ENCODE measurements at places on chromosomes 4 and X.
A peak's percentile ranks its signal among the peaks of the same experiment; 100 is the strongest.

DNA sequence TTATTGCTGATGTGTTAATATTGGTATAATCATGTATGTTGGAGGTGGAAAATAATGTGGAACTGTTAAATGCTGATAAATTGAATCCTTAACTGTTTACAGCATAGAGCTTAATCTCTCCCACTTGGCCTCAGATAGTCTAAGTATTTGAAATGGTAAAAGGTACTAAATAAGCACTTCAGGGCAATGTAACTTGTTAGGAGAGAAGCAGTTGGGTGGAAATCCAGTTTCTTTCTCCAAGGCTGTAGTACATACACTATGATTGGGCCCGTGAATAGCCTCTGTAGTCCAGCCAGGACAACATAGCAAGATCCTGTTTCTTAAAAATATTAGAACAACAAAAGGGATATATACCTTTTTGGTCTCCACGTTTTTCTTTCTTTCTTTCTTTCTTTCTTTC, 39.7 kb downstream of the NUDT9 start:
- DNase-seq: no peak

- DNase-seq: no peak
Observed at GRCh38 chr4:38157592-38157991, 197.4 kb downstream of the PTTG2 start.

DNA sequence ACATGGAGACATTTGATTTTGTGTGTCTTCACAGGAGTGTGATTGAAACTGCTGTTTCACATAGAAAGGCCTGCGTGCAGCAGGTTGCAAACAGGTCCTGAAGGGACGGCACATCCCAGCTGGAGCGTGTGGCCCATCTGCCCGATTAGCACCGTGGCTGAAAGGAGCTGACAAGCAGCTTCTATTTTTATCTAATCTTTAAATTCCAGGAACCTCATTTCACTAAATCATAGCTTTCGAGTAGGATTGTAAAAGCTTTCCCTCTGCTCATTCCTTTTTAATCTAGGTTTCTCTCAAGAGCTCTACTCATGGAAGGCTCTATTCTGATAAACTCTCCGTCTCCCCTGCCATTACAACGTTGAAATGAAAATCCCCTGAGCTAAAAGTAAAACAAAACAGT, 106.8 kb downstream of the FSTL5 start:
- no peak for DNase-seq

DNA sequence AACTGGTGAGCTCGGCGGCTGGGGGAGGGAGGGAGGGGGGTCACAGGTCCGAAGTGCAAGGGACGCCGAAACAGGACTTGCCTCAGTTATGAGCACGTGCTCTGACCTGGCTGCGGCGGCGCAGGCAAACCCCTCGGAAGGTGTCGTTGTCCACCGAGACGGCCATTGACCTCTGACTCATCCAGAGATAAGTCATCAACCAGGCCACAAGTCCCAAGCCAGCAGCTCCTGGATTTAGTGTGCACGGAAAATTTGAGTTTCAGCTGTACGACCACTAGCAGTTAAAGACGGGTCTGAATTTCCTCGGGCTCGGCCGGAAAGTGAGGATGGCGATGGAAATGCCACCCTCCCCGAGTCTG, 674 bp downstream of the SH3D19 start:
- peak; percentile 47 for DNase-seq

DNA sequence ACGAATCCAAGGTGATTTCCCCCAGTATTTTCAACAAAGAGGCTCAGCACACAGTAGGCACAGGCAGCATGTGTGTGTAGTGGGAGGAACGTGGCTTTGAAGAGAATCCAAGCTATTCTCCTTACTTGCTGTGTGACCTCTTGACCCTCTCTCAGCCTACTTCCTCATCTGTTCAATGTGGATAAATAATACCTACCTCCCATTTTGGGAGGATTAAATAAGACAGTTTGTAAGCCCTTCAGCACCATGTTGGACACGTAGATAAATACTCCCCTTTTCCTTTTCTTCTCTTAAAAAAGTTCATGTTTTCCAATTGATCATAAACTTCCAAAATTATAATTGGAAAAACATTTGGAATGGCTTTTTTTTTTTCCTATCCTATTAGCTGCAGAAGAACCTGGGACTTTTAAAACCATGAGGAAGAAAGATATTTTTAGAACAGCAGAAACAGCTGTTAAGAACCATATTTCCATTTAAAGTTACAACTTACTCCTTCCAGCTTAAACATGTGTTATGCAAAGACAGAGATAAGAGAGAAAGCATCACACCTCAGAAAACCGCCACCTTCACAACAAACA, 56.1 kb upstream of the TMEM131L start:
- DNase-seq: no peak

- no peak for DNase-seq
Observed at GRCh38 chr4:56656346-56656643, 24.8 kb downstream of the HOPX start.

GRCh38 chrX:71057848-71058530, 10.1 kb downstream of the SNX12 start:
- no peak for DNase-seq

- DNase-seq: no peak
Observed at GRCh38 chr4:30724247-30724646, 4.1 kb downstream of the PCDH7 start.

DNA sequence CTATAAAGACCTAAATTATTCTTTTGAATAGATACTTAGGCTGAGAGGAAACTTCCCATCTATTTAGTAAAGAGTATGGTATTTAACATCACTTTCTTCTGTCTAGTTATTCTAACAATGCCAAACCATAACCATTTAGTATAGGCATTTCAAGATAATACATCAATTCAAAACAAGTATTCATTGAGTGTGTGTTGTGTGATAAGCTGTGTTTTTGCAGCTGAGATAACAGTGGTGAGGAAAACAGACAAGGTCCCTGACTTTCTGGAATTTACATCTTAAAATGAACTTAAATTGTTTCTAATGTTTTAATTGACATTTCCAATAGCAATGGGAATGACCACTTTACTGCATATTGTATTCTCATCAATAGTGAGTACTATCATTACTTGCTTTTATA, 22.4 kb upstream of the TSPAN5 start:
- no peak for DNase-seq

DNA sequence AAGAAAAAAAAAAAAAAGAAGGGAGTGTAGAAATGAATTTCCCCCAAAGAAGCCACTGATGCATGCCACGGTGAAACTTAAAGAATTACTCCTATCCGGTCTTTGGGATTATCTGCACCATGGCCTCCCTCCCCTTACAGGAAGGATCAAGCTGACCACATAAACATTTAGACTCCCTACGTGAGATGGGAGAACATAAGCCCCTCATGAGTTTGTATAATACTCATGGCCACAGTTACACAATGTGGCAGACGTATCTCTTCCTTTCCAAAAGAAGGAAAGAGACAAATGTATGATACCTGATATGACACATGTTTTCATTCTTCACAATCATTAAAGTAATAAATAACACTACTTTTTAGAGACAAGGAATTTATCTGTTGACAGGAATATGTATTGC, 3.3 kb upstream of the PTTG2 start:
- DNase-seq: no peak

DNA sequence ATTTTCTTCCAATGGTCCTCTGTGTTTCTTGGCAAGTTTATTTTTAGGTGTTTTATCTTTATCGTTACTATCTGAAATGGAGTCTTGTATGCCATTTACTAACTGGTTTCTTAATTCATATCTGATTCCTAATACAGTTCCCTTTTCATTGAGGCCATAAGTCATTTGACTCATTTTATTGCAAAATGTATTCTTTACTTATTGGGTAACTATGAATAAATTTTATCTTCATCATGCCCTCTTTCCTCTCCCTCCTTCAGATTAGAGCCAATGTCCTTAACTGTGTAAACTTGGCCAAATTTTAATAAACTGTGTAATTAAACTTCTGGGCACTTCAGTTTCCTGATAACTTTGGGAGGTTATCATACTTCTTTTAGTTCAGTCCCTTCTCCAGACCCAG, 19.3 kb upstream of the MSMO1 start:
- no peak for DNase-seq

DNA sequence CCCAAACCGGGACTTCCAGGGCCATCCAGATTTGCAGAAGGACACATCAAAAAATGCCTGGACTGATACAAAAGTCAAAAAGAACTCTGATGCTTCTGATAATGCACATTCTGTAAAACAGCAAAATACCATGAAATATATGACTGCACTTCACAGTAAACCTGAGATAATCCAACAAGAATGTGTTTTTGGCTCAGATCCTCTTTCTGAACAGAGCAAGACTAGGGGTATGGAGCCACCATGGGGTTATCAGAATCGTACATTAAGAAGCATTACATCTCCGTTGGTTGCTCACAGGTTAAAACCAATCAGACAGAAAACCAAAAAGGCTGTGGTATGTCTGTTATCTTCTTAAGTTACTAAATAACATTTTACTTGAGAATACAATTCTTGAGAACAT, 9.2 kb downstream of the PLK4 start:
- DNase-seq: no peak
